ENCODE measurements at places on chromosomes 2 and 18.

DNA sequence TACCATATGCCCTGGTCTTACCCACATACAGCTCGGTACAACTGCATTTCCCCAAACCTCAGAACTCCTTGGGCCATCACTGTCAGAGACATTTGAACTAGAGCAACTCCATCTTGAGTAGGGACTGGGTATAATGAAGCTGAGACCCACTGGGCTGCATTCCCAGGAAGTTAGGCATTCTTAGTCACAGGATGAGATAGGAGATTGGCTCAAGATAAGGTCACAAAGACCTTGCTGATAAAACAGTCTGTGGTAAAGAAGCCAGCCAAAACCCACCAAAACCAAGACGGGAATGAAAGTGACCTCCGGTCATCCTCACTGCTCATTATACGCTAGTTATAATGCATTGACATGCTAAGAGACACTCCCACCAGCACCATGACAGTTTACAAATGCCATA is 131.3 kb downstream of the PIK3C3 start:
- DNase-seq, result no peak

DNA sequence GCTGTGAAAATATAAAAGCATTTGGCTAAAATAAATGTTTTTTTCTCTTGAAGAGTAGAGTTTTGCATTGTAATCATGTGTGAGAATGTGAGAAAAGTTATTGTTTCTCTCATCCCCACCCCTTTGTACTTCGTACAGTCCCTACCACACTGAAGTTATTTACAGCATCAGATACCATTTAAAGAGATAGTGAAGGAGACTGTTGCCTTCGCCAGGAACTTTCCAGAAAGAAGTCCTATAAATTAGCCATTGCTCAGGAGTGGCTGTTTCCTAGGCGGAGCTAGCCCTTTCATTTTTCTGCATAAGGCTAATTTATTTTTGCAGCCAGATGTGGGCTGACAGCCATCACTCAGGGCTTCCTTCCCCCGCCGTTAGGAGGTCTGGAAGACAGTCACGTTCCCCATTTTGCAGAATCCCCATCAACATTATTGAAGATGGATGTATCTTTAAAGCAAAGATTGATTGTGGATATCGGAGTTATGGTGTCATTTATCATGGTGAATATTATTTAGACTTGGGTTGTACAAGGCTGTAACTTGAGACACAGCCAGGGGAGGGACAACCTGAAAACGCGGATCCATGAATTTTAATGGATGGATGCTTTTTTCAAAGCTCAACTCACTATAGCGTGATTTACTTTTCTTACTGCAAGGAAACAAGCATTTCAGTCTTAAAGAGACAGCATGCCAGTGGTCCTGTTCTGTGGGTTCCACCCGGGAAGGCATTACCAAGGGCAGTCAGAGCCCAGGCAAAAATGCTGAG is 17.1 kb downstream of the TSHZ1 start:
- DNase-seq, result no peak

DNA sequence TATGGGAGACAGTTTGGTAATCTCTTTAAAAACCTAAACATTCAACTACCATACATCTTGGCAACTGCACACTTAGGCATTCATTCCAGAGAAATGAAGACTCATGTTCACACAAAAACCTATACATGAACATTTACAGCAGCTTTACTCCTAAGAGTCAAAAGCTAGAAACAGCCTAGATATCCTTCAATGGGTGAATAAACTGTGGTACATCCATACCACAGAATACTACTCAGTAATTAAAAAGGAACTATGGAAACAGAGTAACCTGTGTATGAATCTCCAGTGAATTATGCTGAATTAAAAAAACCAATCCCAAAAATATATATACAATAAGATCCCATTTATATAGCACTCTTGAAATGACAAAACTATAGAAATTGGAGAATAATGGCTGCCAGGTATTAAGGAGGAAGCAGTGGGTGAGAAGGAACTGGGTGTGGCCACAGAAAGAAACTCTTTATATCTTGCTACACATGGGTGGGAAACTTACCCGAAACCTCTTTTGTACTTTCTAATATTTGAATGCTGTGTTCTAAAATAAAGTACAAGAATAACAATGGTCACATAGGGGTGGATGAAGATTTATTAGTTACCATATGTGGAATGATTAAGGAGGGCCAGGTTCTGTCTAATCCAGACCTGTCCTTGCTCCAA is 13.7 kb downstream of the SESTD1 start:
- no peak for DNase-seq

GRCh38 chr2:205245652-205246051 is 436.6 kb upstream of the NRP2 start:
- DNase-seq, result no peak

- DNase-seq, result no peak
These were observed 130.3 kb upstream of the CTAGE1 start for GRCh38 chr18:22547807-22548561.

DNA sequence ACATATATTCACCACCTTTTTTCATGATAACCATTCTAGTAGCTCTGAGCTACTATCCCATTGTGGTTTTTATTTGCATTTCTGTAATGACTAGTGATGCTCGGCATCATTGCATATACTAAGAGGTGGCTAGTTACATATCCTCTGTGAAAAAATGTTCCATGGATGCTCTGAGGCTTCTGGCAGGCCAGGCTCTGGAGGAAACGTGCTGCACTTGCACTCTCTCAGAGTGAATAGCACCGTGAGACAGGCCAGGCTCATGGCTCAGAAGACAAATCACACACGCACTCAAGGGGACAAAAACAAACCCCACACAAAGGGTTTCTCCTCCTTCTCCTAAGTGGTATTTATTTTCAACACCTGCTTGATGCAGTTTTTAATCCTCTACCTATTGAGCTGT is 1085.3 kb upstream of the CNTNAP5 start:
- DNase-seq, result no peak

GRCh38 chr18:79528316-79528695 is 132.6 kb downstream of the NFATC1 start:
- no peak for DNase-seq

GRCh38 chr2:109448946-109449788 is 164.6 kb downstream of the SEPTIN10 start:
- no peak for DNase-seq

DNA sequence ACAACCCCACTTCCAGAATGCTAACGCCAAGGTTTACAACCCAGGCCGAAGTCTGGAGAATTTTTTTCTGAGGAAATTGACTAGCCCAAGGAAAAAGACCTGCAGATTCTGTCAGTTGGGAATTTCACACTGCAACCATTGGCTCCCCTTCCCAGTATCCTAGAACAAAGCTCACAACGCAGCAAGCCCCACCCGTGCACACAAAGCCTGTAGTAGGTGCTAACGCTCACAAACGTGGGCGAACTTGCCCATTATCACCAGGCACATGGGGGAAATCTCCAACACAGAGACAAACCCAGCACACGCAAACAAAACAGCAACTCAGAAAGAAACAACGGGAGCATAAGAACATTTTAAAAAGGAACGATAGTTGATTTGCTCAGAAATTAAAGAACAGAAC is 265.1 kb downstream of the EIPR1 start:
- DNase-seq, result no peak

DNA sequence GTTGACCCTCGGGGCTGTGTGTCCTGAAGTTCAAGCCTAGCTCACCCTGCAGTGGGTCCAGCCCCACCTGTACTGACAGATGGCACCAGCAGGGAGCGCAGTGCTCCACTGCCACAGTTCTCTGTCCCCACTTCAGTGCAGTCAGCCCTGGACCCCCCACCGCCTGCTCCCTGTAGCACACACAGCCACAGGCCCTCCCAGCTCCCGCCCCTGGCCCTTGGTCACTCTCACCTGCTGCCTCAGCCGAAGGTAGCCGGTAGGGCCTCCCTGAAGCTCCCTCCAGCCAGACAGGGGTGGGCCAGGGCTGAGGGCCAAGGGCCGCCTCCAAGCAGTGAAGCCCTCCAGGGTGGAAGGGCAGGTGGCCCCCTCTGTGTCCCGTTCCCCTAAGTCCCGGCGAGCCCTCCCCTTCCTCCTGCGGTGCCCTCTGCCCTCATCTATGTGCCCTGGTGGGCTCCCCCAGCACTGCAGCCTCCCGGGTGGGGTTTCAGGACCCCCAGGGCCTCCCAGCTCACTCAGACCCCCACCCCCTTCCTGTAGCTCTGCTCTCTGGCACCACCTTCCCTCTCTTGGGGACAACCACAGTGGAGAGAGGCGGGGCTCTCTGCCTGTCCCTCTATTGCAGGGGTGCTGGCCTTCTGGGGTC is 10.8 kb upstream of the ALPP start:
- DNase-seq, result no peak

DNA sequence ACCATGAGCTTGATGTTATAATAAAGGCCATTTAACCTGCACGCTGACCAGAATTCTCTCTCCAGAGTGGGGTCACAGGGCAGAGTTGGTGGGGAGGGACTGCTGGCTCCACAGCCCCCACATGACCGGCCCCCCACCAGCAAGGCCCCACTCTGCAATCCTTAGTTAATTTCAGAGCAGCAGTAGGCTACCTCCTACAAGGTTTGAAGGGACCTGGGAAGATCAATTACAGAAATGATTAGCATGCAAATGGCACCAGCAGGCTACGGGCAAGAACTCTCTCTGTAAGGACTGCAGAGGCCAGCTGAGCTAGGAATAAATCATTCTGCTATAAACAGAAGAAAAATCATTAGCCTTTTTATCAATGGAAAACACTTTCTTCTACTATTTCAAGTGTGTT is 135.3 kb downstream of the C1D start:
- DNase-seq, result no peak
